ENCODE measurements at places on chromosomes 2 and 18.

- DNase-seq = no peak
Observed at GRCh38 chr2:96136129-96136720, 2.1 kb downstream of the ASTL start.

GRCh38 chr2:105104208-105104731 lies 66.4 kb downstream of the MRPS9 start:
- DNase-seq = no peak

DNA sequence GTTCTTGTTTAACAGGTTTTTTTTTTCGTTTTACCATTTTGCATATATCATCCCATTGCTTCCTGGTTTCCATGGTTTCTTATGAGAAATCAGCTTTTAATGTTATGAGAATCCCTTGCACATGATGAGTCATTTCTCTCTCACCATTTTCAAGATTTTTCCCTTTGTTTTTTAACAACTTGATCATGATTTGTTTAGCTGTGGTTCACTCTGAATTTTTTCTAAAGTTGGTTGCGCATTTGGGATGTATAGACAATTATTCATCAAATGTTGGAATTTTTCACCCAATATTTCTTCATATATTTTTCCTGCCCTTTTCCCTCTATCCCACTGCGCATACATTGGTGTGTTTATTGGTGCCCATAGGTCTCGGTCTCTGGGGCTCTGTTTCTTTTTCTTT lies 42.4 kb upstream of the BIN1 start:
- no peak for DNase-seq

DNA sequence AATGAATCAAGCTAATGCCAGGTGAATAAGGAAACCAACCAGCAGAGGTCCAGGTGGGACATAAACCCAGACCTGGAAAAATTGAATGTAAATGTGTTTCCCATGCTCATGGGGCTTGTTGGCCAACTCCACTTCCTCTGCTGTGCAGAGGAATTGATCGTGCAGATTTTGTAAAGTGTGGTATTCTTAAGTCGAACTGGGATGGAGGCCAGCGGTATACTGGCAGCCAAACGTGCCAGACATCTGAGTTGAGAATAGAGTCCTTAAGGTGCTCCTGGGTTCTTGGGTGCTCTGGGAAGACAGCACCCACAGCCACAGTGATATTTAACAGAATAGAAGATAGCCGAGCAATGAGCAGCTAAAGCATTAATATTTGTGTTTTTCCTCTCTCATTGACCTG lies 146.5 kb upstream of the LGALSL start:
- DNase-seq = no peak

DNA sequence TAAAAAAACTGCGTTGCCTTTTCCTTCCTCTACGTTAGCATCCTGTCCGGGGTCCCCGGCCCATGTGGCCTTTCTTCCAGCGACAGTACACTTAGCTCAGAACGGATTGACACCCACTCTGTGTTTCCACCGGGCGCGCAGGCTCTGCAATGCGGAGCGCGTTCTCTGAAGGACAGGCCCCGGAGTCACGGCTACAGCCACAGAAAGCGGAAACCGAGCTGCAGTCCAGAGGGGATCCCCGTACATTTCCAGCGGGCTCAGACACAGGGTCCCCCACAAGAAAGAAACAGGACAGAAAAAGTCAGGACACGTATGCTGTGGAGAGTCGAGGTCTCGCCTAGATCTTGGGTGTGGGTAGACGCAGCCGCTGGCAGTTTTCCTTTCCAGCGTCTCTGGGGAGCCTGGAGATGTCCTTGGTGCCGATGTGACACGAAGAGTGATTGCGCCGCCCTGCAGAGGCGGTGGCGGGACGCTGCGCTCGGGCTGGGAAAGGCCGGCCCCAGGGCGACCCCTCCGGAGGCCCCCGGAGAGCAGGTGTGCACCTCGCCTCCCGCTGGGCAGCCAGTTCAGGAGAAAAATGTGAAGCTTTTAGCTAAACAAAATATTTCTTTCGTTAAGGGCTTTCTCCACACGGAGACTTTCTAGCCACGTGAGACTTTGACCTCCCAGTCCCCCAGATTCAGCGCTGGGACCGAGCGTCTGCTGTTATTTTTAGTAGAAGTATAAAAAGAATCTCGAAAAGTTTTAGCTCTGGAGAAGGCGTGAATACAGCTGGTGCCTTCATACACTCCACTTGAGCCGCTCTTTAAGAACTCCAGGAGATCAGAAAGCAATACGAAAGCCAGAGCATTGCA lies 1.3 kb upstream of the ACKR3 start:
- DNase-seq = no peak

Measured in Jurkat, Clone E6-1 (cell line).